ENCODE measurements at places on chromosomes 5 and 9.

DNA sequence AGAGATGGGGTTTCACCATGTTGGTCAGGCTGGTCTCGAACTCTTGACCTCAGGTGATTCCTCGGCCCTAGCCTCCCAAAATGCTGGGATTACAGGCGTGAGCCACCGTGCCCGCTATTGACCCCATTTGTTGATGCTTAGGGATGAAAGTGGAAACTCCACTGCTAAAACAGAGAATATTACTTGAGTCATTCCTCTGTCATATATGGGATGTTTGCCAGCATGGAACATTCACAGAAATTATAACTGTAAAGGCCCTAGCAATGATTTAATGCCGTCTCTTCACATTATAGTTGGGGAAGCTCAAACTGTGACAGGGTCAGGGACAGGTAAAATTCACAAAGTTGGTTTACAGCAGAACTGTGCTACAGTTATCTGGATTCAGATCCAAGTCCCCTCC is 94.5 kb downstream of the TMC1 start:
- no peak for DNase-seq

DNA sequence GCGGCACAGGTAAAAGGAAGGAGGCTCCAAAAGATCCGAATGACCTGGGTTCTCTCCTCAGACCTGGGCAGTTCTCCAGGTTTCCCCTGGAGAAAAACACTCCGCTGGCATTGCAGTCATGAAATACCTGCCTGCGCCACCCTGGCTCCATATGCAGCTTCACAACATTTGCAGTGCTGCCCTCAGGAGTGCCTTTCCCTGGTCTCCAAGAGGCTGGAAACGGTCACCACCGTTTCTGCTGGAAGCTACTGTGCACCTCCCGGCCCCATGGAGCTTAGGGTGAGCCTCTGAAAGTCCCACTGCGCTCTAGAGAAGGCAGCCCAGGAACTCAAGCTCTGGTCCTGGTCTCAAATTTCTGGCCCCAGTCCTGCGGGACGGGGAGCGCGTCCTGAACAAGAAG is 670 bp downstream of the UGT3A1 start:
- DNase-seq: no peak

- DNase-seq: no peak
Observed at GRCh38 chr5:177015156-177015555, 7.3 kb upstream of the ZNF346 start.

DNA sequence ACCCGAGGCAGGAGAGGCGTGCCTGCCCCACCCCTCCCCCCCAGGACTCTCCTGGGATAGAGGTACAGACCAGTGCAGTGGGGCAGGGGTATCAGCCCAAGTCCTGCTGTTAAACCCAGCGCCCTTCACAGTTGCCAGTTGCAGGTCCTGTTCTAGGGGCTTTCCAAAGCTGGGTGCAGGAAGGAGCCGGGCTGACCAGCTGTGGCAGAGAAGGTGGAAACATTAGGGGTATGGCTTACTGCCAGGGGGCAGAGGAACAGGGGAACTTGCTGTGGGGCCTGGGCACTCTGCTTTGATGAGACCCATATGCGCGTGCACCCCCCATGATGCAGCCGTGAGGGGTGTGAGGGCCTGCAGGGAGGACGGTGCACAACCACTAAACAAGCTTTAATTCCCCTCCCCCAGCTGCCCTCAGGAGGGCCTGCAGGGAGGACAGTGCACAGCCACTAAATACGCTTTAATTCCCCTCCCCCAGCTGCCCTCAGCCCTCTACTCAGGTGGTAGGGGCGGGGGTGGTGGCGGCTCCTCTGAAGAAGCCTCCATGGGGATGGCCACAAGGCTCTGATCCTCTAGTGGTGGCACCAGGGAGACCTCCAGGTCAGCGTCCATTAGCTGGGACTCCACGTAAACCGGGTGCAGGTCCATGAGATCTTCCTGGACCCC is 766 bp upstream of the LRRC26 start:
- no peak for DNase-seq

GRCh38 chr9:93952784-93953495 is 2.2 kb downstream of the BARX1 start:
- no peak for DNase-seq

Data from NCI-H1436 (cell line).